Thymus (tissue), 14 donors: ENCODE measurements at places on chromosomes 6 and 20.

DNA sequence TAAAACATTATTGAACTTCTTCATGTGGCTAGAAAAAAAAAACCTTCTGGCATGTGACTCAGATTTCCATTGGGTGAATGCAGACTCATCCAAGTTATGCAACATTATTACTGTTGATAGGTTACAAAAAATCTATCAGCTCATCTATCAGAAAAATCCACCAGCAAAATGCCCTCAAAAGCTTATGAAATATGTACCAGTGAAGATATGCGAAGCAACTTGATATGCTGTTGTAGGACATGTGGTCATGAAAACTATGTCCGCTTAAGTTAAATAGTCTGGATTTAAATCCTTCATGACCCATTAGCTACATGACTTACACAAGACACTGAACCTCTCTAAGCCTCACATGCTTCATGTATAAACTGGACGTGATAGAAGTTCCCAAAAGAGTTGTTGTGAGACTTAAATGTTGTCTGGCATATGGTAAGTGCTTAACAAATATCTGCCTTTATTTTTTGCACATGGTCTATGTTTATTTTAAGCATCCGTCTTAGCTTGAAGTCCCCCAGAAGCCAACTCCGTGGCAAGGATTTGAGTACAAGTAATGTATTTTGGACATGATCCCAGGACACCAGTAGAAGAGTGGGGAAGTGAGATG, 12.5 kb upstream of the BFSP1 start:
- no peak for DNase-seq
- H3K27me3 ChIP-seq = peaks cover 3% of the 10 kb centered on the region
- no peaks in the 10 kb centered on the region for H3K4me1 ChIP-seq
- H3K27ac ChIP-seq = no peak overlapping the region
- H3K36me3 ChIP-seq = no peaks in the 10 kb centered on the region

- DNase-seq = no peak
- H3K27ac ChIP-seq = no peak overlapping the region
- no peak overlapping the region for H3K4me3 ChIP-seq
- no peaks in the 10 kb centered on the region for H3K4me1 ChIP-seq
- no peaks in the 10 kb centered on the region for H3K36me3 ChIP-seq
These were observed 51.7 kb upstream of the HINT3 start for GRCh38 chr6:125904871-125905270.

GRCh38 chr6:165600606-165601005, 62.4 kb downstream of the PDE10A start:
- no peak overlapping the region for H3K27ac ChIP-seq
- H3K27me3 ChIP-seq = no peaks in the 10 kb centered on the region
- no peak for DNase-seq
- H3K4me1 ChIP-seq = no peaks in the 10 kb centered on the region
- H3K4me3 ChIP-seq = no peak overlapping the region
- no peaks in the 10 kb centered on the region for H3K36me3 ChIP-seq

- H3K36me3 ChIP-seq = no peaks in the 10 kb centered on the region
- H3K4me3 ChIP-seq = no peak overlapping the region
- no peak overlapping the region for H3K27ac ChIP-seq
- H3K4me1 ChIP-seq = no peaks in the 10 kb centered on the region
- no peaks in the 10 kb centered on the region for H3K27me3 ChIP-seq
These were observed 114.4 kb upstream of the COL21A1 start for GRCh38 chr6:56361812-56362211.

GRCh38 chr6:144177726-144178125, 27.4 kb downstream of the STX11 start:
- no peak overlapping the region for H3K4me3 ChIP-seq
- H3K36me3 ChIP-seq = no peaks in the 10 kb centered on the region
- no peak for DNase-seq
- H3K27ac ChIP-seq = no peak overlapping the region
- H3K27me3 ChIP-seq = no peaks in the 10 kb centered on the region

DNA sequence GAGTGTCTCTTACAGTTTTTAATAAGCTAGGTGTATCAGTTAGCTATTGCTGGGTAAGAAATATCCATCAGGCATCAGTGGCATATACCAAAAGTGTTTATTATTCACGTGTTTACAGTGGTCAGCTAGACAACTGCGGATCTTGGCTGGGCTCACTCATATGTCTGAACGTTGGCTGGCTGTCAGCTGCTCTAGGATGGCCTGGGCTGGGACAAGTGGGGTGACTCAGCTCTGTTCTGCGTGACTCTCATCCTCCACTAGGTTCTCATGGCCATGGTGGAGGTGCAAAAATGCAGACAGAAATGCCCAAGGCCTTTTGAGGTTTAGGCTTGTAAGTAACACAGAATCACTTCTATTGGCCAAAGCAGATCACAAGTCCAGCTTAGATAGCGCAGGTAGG, 22.0 kb downstream of the ZNF341 start:
- H3K27ac ChIP-seq = no peak overlapping the region
- no peak for DNase-seq
- H3K4me1 ChIP-seq = peaks cover 4% of the 10 kb centered on the region
- peaks cover 21% of the 10 kb centered on the region for H3K36me3 ChIP-seq

- H3K27ac ChIP-seq = no peak overlapping the region
- H3K27me3 ChIP-seq = peaks cover 24% of the 10 kb centered on the region
- no peak for DNase-seq
- H3K4me1 ChIP-seq = peaks cover 6% of the 10 kb centered on the region
These were observed 753 bp upstream of the FASTKD5 start for GRCh38 chr20:3160418-3160817.

- H3K4me3 ChIP-seq = no peak overlapping the region
- H3K27me3 ChIP-seq = no peaks in the 10 kb centered on the region
- H3K27ac ChIP-seq = no peak overlapping the region
- H3K4me1 ChIP-seq = no peaks in the 10 kb centered on the region
- DNase-seq = no peak
These were observed 105.3 kb upstream of the KHDRBS2 start for GRCh38 chr6:62391358-62391757.

GRCh38 chr6:131792091-131792496, 15.7 kb upstream of the ENPP1 start:
- no peak overlapping the region for H3K4me3 ChIP-seq
- H3K27me3 ChIP-seq = no peaks in the 10 kb centered on the region
- no peaks in the 10 kb centered on the region for H3K4me1 ChIP-seq
- no peaks in the 10 kb centered on the region for H3K36me3 ChIP-seq
- no peak for DNase-seq

DNA sequence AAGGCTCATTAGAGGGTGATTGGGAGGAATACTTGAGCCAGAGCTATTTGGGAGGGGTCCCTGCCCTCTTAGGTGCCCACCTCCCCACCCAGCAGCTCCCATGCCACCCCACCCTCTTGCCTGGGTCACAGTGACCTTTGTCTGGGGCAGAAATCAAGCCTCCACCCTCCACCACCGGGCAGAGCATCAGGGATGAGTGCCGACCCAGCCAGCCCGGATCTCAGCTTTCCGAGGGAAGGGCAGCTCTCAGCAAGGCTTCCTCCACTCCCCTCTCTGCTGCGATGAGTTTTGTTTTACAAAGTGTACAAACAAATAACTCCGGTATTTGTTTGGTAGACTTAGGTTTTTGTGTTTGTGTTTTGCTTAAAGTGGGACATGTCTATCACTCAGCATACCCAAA, 136.7 kb upstream of the CST7 start:
- no peak overlapping the region for H3K4me3 ChIP-seq
- H3K27me3 ChIP-seq = no peaks in the 10 kb centered on the region
- no peak overlapping the region for H3K27ac ChIP-seq
- no peak for DNase-seq
- no peaks in the 10 kb centered on the region for H3K4me1 ChIP-seq

DNA sequence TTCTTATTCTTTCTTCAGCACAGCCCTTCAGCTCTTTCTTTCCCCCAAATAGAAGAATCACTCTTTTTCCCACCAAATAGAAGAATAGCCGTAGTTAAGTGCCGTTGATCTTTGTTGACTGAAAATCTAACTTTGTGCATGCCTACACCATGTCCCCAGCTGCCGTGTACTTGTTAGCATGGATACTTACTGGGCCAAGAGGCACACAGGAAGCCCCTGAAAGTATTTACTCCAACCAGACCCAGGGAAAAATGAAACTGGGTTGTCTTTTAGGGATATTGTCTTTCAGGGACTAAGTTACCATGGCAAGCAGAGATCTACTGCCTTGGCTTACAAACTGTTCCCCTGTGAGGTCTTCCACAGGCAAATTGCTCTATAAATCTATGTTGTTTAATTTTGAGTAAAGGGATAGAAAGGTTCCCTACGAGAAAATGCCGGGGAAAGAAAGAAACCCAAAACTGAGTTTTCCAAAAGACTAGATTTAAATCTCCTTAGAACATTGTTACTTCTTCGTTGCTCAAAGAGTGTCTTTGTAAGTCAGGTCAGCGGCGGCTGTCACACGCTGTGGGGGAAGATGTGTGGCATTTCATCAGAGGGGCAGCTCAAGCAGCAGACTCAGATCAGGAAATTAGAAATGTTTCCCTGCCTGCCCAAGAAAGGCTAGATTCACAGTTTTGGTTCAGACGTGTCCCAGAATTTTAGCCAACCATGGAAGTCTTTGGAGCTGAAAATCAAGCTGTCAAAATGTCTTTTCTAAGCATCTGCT, 188.2 kb upstream of the PRND start:
- no peaks in the 10 kb centered on the region for H3K4me1 ChIP-seq
- no peak overlapping the region for H3K4me3 ChIP-seq
- no peaks in the 10 kb centered on the region for H3K27me3 ChIP-seq
- H3K36me3 ChIP-seq = no peaks in the 10 kb centered on the region
- DNase-seq = no peak

- H3K36me3 ChIP-seq = peaks cover 26% of the 10 kb centered on the region
- H3K4me1 ChIP-seq = no peaks in the 10 kb centered on the region
- no peak overlapping the region for H3K4me3 ChIP-seq
These were observed 14.3 kb downstream of the PCMT1 start for GRCh38 chr6:149763866-149764265.

- H3K27ac ChIP-seq = no peak overlapping the region
- H3K4me3 ChIP-seq = no peak overlapping the region
- H3K4me1 ChIP-seq = no peaks in the 10 kb centered on the region
- H3K36me3 ChIP-seq = no peaks in the 10 kb centered on the region
These were observed 33.1 kb downstream of the ATP9A start for GRCh38 chr20:51734876-51735720.

DNA sequence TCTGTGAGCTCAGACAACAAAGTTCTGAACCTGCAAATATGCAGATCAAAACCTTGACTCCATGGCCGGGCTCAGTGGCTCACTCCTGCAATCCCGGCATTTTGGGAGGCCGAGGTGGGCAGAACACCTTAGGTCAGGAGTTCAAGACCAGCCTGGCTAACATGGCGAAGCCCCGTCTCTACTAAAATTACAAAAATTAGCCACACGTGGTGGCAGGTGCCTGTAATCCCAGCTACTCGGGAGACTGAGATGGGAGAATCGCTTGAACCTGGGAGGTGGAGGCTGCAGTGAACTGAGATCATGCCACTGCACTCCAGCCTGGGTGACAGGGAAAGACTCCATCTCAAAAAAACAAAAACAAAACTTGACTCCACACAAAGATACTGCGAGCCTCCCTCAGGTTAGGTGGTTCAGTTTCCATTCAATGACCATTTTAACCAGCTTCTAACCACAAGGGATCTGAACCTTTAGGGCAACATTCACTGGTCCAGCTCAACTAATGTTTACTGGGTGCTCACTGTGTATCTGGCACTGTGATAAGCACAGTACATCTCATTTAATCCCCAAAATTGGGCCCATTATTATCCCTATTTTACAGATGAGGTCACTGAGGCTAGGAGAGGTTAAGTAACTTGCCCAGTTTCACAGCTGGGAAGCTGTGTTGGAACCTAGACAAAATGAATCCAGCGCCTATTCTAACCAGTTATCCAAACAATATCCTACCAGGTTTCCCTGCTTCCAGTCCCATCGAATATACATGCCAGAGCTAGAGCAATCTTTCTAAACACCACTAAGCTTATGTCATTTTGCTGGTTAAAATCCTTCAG, 1.8 kb downstream of the SNRPB start:
- DNase-seq = no peak
- H3K4me1 ChIP-seq = peaks cover 19% of the 10 kb centered on the region
- H3K27ac ChIP-seq = no peak overlapping the region
- peaks cover 36% of the 10 kb centered on the region for H3K36me3 ChIP-seq

DNA sequence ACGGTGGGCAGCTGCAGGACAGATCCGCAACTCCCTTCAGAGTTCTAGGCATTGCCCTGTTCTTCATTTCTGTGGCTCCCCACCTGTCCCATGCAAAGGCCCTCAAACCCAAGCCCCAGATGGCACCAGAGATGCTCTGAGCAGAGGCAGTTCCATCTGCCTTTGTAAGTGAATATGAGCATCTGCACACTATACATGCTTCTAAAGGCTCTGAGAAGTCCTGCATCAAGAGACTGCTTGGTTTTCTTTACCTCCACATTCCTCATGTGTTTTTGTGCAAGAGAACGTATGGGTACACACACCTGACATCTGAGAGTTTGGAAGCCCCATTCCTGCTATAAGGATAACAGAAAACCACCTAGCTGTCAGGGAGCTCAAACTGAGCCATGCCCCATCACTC, 14.4 kb upstream of the CST7 start:
- H3K4me1 ChIP-seq = peaks cover 31% of the 10 kb centered on the region
- no peaks in the 10 kb centered on the region for H3K27me3 ChIP-seq
- no peak overlapping the region for H3K27ac ChIP-seq
- H3K36me3 ChIP-seq = no peaks in the 10 kb centered on the region
- no peak for DNase-seq

GRCh38 chr6:136614350-136614749, 64.1 kb upstream of the MAP7 start:
- no peaks in the 10 kb centered on the region for H3K36me3 ChIP-seq
- H3K4me3 ChIP-seq = no peak overlapping the region
- no peaks in the 10 kb centered on the region for H3K27me3 ChIP-seq
- DNase-seq = no peak
- H3K4me1 ChIP-seq = no peaks in the 10 kb centered on the region

DNA sequence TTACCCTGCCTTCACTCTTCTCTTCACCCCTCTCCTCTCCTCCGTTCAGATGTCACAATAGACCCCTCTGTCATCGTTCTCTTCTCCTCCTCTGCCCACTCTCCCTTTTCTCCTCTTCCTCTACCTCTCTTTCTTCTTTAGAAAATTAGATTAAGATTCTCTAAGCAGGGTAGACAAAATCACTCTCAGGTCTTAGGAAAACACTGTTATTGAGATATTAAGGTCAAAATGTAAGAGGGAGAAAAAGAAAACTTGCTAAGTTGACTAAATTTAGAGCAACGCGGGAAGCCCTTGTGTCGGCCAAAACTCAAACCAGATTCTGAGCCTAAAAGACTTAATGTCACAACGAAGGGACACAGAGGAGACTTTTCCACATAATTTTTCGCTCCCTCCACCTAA, 22.1 kb upstream of the ZNF184 start:
- peaks cover 65% of the 10 kb centered on the region for H3K27me3 ChIP-seq
- no peak overlapping the region for H3K4me3 ChIP-seq
- H3K4me1 ChIP-seq = peaks cover 3% of the 10 kb centered on the region

- no peak for DNase-seq
- H3K27ac ChIP-seq = no peak overlapping the region
- H3K36me3 ChIP-seq = no peaks in the 10 kb centered on the region
These were observed 191.8 kb downstream of the KIF16B start for GRCh38 chr20:16381444-16381843.

GRCh38 chr20:58818586-58819285, 32.0 kb downstream of the GNAS-AS1 start:
- H3K4me3 ChIP-seq = no peak overlapping the region
- H3K4me1 ChIP-seq = no peaks in the 10 kb centered on the region
- no peak for DNase-seq
- H3K36me3 ChIP-seq = no peaks in the 10 kb centered on the region
- H3K27me3 ChIP-seq = no peaks in the 10 kb centered on the region
- H3K27ac ChIP-seq = no peak overlapping the region
